ENCODE measurements at places on chromosomes 2 and 18. TPM values are rescaled to one million over a fixed set of nuclear protein-coding genes. Genes with fewer than 3 reads are reported as not detected.

DNA sequence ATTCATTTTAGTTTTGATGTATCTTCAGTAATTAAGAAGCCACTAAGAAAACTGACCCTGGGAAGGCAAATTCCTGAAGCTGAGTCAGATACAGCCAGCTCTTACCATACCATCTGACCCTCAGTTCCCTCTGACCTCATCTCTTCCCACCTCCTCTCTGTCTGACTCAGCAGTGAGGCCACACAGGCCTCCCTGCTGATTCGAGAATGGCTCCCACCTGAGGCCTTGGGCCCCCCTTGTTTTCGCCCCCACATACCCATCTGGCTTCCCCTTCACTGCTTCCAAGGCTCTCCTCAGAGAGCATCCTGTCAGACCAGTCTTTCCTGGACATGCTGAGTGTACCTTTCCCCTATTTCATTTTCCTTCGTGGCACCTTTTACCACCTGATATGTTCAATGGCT lies 71.0 kb upstream of the CYP1B1 start:
- no peak for DNase-seq

- DNase-seq = peak; percentile 88
Observed at GRCh38 chr2:196170606-196171247, 651 bp downstream of the STK17B start.

DNA sequence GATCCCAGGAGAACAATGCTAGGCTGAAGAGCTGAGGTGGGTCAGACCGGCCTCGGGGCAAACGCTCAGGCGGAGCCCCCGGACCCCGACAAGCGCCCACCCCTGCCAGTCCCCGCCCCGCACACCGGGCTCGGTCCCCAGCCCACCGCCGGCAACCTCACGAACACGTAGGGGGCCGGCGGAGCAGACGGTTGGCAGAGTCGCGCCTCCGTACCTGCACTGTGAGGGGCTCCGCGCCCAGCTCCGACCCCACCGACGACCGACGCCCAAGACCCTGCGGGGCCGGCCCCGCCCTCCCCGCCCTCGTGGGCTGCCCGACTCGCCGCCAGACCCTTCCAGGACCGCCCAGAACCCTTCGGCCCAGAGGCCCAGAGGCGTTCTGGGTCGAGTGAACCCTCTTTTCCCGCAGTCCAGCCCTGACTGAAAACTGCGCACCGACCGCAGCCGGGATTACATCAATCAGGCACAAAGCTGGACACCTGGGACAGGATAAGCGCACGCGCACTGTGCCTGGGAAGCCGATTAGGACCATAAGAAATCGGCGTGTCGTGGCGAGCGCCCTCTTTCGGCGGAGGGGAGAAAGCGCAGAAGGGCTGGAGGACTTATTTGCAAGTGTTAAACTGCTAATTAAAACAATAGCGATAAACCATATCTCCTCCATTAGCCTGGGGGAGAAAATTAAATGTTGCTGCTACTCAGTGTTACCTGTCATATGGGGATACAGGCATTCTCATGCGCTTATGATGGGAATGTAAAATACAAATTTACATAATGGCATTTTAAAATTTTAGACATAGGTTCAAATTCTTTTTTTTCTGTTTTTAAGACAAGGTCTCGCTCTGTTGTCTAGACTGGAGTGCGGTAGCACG lies 11.7 kb upstream of the DCTN1 start:
- DNase-seq = peak; percentile 97

The CYP1B1 gene
- 7.7 TPM for polyA plus RNA-seq

The DPP4 gene
- polyA plus RNA-seq = 29.4 TPM
